ENCODE measurements at places on chromosomes 6 and 20.

DNA sequence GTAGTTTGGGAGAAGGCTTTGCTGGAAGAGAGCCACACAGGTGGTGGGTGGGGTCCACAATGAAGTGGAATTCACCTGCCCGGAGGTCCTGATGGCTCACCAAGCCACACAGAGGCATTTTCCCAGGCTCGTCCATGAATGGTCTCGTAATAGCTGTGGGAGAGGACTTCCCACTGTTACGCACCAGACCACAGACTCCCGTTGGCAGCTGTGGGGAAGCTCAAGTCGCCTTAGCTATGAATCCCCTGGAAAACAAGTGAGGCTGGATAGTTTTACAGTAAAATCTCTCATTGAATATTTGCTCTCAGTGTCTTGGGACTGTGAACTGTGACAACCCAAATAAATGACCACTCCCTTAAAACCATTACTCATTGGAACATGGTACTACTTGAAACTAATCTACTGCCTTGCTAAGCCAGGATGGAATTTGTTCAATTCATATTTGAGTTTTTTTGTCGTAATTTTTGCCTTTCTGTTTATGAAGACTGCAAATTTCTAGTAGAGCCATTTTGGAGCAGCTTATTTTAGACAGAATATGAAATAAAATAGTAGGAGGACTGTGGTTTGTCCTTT lies 79.4 kb downstream of the JAG1 start:
- DNase-seq, result no peak

GRCh38 chr6:127515794-127516661 lies 3.1 kb downstream of the MTCL3 start:
- peak; percentile 66 for DNase-seq

DNA sequence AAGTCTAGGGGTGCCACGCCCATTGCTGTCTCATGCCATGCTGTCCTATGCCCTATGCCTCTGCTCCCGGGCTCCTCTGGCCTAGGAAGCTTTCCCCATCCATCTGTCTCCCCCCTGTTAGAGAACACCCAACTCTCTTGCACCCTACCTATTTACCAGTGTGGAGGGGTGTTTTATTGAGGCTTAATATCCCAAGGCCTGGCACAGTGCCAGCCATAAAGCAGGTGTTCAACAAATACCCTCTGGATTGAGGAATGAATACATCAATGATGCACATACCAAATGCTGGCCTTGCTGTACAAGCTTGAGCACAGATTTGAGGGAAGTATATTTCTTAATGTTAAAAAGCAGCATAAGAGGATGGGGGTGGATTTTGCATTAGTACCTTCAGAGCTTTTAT lies 38.3 kb downstream of the METTL24 start:
- DNase-seq, result no peak

GRCh38 chr6:39840781-39841180 lies 48.6 kb downstream of the DAAM2 start:
- DNase-seq, result no peak

DNA sequence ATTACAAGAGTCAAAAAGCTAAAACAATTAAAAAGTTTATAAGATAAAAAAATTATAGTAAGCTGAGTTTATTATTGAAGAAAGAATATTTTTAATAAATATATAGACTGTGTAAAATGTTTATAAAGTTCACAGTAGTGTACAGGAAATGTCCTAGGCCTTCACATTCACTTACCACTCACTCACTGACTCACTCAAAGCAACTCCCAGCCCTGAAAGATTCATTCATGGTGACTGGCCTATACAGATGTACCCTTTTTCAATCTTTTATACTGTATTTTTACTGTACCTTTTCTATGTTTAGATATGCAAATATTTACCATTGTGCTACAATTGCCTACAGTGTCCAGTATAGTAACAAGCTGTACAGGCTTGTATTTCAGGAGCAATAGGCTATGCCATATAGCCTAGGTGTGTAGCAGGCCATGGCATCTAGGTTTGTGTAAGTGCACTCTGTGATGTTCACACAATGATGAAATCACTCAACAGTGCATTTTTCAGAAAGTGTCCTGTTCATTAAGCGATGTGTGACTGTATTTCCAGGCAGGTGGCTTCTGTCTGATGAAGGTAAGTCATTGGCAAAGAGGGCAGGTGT lies 130.2 kb downstream of the BTBD3 start:
- DNase-seq, result no peak

DNA sequence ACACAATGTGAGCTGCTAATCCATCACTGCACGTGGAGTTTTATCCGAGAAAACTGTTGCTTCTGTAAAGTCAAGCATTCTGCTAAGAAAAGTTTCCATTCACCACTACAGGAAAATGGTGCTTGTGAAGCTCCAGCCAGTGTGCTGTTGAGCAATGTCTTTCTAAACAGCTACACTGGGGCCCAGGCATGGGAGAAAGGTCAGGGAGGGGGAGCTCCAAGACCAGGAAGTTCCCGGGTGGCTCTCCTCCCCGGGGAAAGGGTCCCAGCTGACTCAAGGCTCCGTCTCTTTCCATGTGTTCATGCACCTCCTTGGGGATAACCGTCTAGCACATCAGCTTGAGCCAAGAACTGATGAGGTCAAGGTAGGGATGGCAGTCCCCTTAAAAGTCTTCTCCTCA lies 20.5 kb downstream of the RPP40 start:
- DNase-seq, result no peak

GRCh38 chr20:57882451-57883161 lies 172.8 kb upstream of the PMEPA1 start:
- DNase-seq, result no peak

- DNase-seq, result no peak
Observed at GRCh38 chr6:38195113-38195635, 375.6 kb downstream of the ZFAND3 start.

GRCh38 chr6:1516742-1517520 lies 92.8 kb upstream of the FOXC1 start:
- DNase-seq, result no peak

- DNase-seq, result no peak
Observed at GRCh38 chr6:111068866-111069234, 18.5 kb upstream of the SLC16A10 start.

DNA sequence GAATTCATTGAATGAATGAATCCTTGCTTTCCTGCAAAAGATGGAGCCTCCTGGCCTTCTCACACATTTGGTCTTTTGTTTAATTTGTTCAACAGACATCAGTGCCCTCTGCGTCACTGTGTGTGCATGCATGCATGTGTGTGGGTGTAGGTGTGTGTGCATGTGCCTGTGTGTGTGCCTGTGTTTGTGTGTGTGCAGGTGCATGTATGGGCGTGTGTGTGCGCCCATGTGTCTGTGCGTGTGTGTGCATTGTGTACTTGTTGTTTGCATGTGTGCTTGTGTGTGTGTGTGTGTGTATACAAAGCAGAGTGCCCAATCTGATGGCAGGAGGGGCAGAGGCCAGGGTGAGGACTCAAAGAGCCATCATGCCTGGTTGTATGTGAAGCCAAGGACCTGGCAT lies 36.0 kb downstream of the C20orf203 start:
- DNase-seq, result no peak

All from cerebellar cortex (tissue), 1 donor.